ENCODE measurements at places on chromosomes 3 and 15.

DNA sequence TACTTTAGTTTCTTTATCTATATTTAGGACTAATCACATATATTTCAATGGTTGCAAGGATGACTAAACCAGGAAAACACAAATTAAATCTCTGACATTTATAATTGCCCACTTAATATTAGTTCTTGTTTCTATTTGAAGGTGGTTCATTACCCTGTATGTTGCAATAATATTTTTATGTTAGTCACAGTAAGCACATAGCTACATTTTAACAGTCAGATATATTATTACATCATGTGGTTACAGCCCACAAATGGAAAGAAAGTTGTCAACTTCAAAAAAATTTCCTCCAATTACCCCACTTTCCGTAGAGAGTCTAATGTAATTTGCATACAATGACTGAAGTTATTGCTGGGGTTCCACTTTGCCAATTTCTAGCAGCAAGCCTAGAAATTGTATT is 114.6 kb downstream of the TUSC7 start:
- DNase-seq: no peak

DNA sequence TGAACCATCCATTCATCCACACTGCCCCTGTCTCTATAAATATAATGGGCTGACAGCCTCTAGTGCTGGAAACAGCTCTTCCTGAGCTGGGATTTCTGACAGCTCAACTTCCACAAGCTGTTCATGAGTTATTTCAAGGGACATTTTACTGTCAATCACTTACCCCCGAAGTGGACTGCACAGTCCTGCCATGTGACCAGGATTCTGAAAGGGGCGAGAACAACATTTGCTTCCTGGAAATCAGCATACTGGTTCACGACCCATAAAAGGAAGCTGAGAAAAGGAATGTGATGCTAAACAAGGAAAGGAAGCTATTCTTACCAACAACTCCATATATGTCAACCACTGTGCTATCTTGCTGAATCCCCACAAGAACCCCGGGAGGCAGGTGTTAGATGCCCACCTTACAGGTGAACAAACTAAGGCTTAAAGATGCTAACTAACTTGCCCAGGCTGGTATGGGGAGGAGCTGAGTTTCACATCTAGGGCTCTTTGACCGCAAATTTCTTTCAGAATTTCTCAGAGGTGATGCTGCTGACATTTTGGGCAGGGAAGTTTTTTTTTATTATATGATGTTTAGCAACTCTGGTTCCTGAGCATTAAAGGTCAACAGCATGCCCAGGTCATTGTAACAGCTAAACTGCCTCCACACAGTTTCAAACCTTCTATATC is 16.5 kb upstream of the REC114 start:
- DNase-seq: no peak

DNA sequence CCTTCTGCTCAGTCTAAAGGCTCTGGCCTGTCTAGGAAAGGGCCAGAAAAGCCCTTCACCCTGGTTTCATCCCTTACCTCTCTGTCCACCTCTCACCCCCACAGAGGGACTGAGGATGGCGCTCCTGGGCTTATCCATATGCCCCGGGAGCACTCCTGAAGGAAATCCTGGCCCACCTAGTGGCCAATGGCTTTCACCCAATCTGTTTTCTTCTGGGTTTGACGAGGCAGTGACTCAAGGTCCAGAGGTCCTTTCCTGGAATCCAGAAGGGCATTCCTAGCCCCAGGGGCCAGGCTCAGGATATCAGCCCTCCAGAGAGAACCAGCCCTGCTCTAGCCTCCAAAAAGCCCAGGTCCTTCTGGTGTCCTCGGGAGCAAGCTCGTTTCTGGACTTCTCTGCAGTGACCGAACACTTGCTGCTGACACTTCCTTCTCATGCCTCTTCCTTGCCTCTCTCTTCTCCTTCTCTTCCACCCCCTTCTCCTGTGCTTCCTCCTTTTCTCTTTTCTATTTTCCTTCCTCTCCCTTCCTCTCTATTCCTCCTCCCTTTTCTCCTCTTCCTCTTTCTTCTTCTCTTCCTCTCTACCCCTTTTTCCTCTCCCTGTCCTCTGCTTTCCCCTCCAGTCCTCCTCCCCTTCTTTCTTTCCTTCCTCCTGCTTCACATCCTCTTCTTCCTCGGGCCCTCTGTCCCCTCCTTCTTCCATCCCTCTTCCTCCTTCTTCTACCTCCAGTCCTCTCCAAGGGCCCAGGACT is 59.6 kb downstream of the RHCG start:
- DNase-seq: no peak

DNA sequence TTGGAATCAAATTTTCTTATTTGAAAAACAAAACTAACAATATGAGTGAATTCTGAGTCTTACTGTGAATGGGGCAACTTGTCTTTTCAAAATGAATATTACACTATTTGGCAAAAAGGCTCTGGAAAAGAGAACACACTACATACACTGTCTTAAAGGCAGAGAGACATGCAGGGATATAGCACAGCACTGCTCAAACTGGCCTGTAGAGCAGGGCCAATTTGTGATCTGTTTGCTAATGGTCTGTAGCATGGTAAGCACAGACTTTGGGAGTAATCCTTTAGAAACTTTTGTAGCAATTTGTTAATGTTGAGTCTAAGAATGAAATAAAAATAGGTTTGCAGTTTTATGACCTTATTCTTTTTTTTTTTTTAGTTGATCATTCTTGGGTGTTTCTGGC is 679.8 kb upstream of the SGO1 start:
- DNase-seq: no peak

DNA sequence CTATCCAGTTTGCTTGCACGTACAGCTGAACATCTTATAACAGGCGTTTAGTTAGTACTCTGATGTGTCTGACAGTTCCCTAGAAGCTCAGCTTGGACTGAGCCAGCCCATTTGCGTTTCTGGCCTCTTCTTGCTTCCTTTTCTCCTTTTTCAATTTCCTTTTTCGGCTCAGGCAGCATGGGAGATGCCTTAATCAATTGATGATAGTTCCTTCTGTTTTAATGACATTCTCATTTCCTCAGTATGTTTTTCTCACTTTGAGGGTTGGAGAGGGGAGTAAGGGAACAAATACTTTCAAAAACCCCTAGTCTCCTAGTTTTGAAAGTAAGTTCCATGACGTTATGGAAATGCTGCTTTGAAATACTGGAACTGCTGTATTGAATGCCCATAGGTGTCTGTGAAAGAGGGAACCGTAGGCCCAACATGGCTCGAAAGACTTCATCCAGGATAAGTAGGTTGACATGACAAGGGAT is 18.9 kb downstream of the IL1RAP start:
- DNase-seq: no peak

DNA sequence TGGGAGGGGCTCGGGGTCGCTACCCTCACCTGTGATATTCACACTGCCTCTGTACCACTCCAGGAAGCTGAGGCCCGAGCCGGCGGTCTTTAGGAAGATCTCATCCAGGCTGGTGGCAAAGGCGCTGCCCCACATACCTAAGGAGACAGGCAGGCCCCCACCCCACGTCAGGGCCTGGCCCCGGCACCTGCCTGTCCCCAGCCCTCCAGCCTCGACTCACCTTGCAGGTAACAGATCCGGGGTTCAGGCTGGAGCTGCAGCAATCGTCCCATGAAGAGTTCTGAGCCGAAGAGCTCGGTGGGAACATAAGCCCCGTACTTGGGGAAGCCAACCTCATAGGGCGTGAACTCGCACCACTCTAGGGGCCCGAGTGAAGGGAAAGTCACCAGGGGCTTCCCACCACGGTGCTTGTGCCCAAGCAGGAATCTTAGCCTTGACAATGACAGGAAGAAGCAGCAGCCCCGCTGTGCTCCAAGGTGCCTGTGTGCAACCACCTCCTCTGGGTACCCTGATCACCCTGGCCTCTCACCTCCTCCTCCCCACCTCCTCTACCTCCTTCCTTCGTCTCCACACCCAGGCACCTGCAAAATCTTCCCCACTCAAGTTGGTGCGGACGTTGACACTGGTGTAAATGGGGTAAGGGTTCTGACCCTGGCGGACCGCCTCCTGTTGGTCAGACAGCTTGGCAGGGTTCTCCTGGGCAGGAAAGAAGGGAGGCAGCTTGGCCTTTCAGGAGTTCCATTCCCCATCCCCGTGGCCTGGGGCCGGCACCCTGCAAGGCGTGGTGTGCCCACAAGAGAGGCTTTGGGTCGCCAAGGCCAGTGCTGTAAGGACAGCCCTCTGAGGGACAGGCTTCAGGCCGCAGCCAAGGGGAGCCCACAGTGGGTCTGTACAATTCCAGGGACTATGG is 10.6 kb downstream of the PLA2G4F start:
- DNase-seq: no peak

- no peak for DNase-seq
These were observed 54.1 kb upstream of the ATP2C1 start for GRCh38 chr3:130839813-130840212.

DNA sequence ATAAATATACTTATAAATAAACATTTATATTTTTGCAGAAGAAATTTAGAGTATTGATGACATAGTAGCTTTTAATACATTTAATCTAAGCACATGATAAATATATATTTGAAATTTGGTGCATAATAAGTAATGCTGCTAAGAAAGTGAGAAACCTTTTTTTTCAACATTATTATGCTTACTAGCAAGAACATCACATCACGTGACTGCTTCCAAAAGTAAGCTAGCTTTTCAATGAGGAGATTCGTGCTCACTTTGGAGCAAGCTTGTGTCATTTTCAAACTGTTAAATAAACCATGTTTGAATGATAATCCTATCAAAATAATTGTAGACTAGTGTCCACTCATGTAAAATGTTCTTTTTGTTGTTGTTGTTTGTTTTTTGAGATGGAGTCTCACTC is 109.0 kb upstream of the SLC4A7 start:
- no peak for DNase-seq

Measured in HS-5 (cell line).